ENCODE measurements at places on chromosomes 2 and 18.
A peak's percentile ranks its signal among the peaks of the same experiment; 100 is the strongest.

- no peak for DNase-seq
Observed at GRCh38 chr2:236351966-236352525, 87.8 kb upstream of the ASB18 start.

DNA sequence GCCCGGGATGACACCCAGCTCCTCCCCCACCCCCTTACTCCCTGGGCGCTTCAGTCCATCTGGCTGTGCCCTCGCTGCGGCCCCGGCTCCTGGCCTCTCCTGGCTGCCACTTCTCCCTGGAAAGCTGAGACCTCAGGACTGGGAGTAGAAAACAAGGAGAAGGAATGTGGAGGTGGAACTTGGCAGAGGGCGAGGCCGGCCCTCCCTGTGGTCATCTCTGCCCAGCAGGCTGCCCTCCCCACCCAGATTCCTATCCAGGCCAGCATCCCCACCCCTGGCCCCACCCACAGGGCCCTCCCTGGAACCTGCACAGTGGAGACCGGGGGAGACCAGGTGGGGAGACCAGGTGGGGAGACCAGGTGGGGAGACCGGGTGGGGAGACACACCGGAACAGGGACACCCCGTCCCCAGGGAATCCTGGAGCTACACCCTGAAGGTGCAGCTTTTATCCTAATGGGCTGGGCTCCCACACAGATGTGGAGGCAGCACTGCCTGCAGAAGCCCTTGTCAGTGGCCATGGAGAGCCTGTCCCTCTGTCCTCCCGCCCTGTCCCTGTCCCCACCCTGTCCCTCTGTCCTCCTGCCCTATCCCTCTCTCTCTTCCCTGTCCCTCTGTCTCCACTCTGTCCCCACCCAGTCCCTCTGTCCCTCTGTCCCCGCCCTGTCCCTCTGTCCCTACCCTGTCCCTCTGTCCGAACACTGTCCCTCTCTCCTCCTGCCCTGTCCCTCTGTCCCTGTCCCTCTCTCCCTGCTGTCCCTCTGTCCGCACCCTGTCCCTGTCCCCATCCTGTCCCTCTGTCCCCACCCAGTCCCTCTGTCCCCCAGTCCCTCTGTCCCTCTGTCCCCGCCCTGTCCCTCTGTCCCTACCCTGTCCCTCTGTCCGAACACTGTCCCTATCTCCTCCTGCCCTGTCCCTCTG lies 157.1 kb downstream of the PXDN start:
- no peak for DNase-seq

- DNase-seq = no peak
Observed at GRCh38 chr18:57015451-57015850, 131.4 kb upstream of the BOD1L2 start.

GRCh38 chr2:37344453-37345361 lies at the start of gene QPCT:
Gene QPCT (plus strand): TSS chr2:37344630. CDS start chr2:37344732, 102 bp downstream.
- peak; percentile 37 for DNase-seq

DNA sequence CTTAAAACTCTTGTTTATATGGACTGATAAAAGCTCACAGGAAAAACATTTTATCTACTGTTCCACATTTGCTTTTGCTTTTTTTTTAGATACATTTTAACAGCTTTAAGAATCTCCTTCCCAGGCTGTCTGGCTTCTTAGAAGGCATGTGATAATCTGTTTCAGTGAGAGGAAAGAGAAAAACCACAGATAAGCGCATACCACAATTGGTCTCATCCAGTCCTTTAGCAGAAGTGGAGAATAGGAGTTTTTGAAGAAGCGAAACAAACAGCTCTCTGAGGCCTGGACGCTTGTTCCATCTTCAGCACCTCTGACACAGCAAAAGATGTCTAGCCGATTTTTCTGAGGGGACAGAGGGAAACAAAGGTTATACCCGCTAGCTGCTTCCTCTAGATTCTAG lies 37.6 kb downstream of the RMC1 start:
- no peak for DNase-seq

All from HuH-7.5 (cell line).